ENCODE measurements at places on chromosomes 1 and 21.

GRCh38 chr1:27600498-27601175 lies 3.3 kb downstream of the AHDC1 start:
- peaks cover 24% of the 10 kb centered on the region for H3K4me1 ChIP-seq
- no peaks in the 10 kb centered on the region for H3K27me3 ChIP-seq
- DNase-seq, result peak; percentile 85
- H3K4me3 ChIP-seq, result no peak overlapping the region

- H3K27ac ChIP-seq, result no peak overlapping the region
- no peaks in the 10 kb centered on the region for H3K27me3 ChIP-seq
- no peaks in the 10 kb centered on the region for H3K36me3 ChIP-seq
Observed at GRCh38 chr1:239539051-239539450, 152.7 kb downstream of the CHRM3 start.

DNA sequence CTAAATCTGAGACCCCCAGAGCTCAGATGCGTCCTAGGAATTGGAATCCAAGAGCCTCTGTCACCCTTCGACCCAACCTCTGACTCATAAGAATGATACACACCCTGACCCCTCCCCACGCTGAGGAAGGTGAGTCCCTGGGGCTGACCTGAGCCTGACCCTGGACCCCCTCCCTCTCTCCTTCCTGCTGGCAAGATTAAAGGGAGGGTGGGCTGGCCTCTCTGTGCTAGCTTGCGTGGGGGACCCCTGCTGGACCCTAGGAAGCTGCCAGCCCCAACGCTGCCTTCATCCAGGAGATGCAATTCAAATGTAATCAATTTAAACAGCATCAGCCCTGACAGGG lies 627 bp downstream of the PLEKHA6 start:
- H3K27me3 ChIP-seq, result no peaks in the 10 kb centered on the region
- H3K27ac ChIP-seq, result no peak overlapping the region
- peak overlapping the region; percentile 70 for H3K4me3 ChIP-seq
- peaks cover 3% of the 10 kb centered on the region for H3K4me1 ChIP-seq

- no peaks in the 10 kb centered on the region for H3K27me3 ChIP-seq
- no peak overlapping the region for H3K4me3 ChIP-seq
- no peak overlapping the region for H3K27ac ChIP-seq
- DNase-seq, result no peak
Observed at GRCh38 chr1:235483090-235483489, 21.2 kb downstream of the B3GALNT2 start.

- no peaks in the 10 kb centered on the region for H3K36me3 ChIP-seq
- no peak overlapping the region for H3K4me3 ChIP-seq
- no peaks in the 10 kb centered on the region for H3K4me1 ChIP-seq
- no peak for DNase-seq
- H3K27me3 ChIP-seq, result no peaks in the 10 kb centered on the region
Observed at GRCh38 chr1:106435269-106435668, 621.2 kb upstream of the PRMT6 start.

- H3K27me3 ChIP-seq, result peaks cover 29% of the 10 kb centered on the region
- peaks cover 3% of the 10 kb centered on the region for H3K4me1 ChIP-seq
- no peak for DNase-seq
- no peaks in the 10 kb centered on the region for H3K36me3 ChIP-seq
- H3K4me3 ChIP-seq, result no peak overlapping the region
- H3K27ac ChIP-seq, result no peak overlapping the region
Observed at GRCh38 chr21:44916965-44917364, 3.7 kb downstream of the ITGB2 start.

- no peak overlapping the region for H3K4me3 ChIP-seq
- no peaks in the 10 kb centered on the region for H3K27me3 ChIP-seq
- H3K36me3 ChIP-seq, result no peaks in the 10 kb centered on the region
- no peak for DNase-seq
Observed at GRCh38 chr1:31073044-31073443, 7.5 kb upstream of the PUM1 start.

- peak; percentile 87 for DNase-seq
- H3K27me3 ChIP-seq, result no peaks in the 10 kb centered on the region
- H3K27ac ChIP-seq, result no peak overlapping the region
- H3K4me1 ChIP-seq, result no peaks in the 10 kb centered on the region
- no peaks in the 10 kb centered on the region for H3K36me3 ChIP-seq
Observed at GRCh38 chr1:155044812-155045657, 6.1 kb upstream of the ADAM15 start.

- no peak overlapping the region for H3K4me3 ChIP-seq
- H3K27ac ChIP-seq, result no peak overlapping the region
- no peaks in the 10 kb centered on the region for H3K27me3 ChIP-seq
Observed at GRCh38 chr21:28261298-28261697, 731.4 kb downstream of the LTN1 start.

- peak overlapping the region; percentile 63 for H3K4me3 ChIP-seq
- no peaks in the 10 kb centered on the region for H3K27me3 ChIP-seq
- no peaks in the 10 kb centered on the region for H3K36me3 ChIP-seq
- DNase-seq, result peak; percentile 43
Observed at GRCh38 chr1:180911640-180912191, 981 bp upstream of the KIAA1614 start.

GRCh38 chr1:31033598-31033997 lies 31.9 kb downstream of the PUM1 start:
- no peaks in the 10 kb centered on the region for H3K27me3 ChIP-seq
- DNase-seq, result no peak
- H3K4me3 ChIP-seq, result no peak overlapping the region
- peaks cover 37% of the 10 kb centered on the region for H3K36me3 ChIP-seq

DNA sequence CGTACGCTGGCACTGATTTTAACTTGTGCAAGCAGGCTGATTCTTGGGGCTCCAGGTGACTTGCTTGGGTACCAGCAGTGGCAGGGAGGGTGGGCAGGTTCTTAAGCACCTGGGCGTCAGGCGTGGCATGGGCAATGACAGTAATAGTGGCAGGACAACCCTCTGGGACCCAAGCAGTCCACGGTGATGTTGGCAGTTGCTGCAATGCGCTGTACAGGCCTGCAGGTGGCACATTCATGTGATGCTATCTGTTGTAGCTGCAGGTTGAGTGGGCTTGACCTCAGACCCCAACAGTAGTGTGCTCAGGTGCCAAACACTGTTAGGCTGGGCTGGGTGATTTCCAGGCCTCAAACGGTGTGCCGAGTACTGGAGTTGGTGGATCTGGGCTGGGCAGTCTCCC lies 10.2 kb upstream of the OR10J4 start:
- peak; percentile 60 for DNase-seq
- H3K27ac ChIP-seq, result no peak overlapping the region
- no peaks in the 10 kb centered on the region for H3K27me3 ChIP-seq

DNA sequence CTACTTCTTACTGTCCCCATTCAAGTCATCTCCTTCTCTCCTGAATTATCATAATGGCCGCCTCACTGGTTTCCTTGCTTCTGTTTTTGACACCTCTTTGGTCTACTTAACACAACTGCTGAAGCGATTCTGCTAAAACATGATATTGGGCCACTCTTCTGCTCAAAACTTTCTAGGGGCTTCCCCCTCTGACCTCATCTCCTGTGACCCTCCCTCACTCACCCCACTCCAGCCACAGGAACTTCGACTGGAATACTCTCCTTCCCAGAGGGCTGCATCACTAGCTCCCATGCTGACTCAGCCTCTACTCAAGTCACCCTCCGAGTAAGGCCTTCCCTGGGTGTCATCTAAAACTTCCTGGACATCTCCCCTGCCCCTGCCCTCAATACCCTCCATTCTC lies 35.7 kb downstream of the NRIP1 start:
- no peak overlapping the region for H3K4me3 ChIP-seq
- H3K36me3 ChIP-seq, result no peaks in the 10 kb centered on the region
- H3K27me3 ChIP-seq, result no peaks in the 10 kb centered on the region
- H3K27ac ChIP-seq, result no peak overlapping the region

DNA sequence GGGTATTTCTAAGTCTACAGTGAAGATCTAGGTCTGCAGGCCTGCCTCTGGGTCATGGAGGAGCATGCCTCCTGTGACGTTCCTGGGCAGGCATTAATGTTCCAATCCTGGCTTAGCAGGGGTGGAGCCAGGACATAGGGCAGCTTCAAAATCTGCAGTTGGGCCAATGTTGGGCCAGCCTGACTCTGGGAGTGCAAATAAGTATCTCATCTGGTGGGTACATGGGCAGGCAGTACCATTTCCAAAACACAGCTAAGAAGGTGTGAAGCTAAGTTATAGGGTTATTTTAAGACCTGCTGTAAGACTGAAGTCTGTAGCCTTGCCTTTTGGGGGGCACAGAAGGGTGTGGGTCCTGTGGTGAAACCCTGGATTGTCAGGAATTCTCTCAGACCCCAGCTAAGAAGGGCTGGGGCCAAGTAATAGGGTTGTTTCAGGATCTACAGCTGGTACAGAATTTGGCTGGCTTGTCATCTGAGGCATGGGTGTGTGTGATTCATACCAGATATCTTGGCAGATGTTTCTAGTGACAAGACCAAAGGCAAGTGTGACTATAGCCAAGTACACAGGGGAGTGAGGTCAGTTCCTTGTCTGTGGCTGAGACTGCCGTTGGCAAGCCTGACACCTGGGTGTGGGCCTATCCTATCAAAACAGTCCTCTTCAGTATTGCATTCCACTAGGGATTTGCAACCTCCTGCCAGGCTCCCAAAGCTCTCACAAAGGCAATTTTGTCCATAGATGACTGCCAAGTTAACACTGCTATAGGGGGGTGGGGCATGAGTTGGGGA lies 468.7 kb upstream of the B3GALT2 start:
- no peak overlapping the region for H3K4me3 ChIP-seq
- H3K27me3 ChIP-seq, result no peaks in the 10 kb centered on the region
- H3K36me3 ChIP-seq, result peaks cover 2% of the 10 kb centered on the region

- peaks cover 4% of the 10 kb centered on the region for H3K36me3 ChIP-seq
- peak overlapping the region; percentile 83 for H3K4me3 ChIP-seq
- DNase-seq, result no peak
- peaks cover 5% of the 10 kb centered on the region for H3K4me1 ChIP-seq
- H3K27me3 ChIP-seq, result no peaks in the 10 kb centered on the region
Observed at GRCh38 chr1:65069011-65069565, 78.9 kb upstream of the AK4 start.

GRCh38 chr1:223331301-223331700 lies 32.7 kb downstream of the SUSD4 start:
- no peak for DNase-seq
- no peaks in the 10 kb centered on the region for H3K4me1 ChIP-seq
- no peaks in the 10 kb centered on the region for H3K36me3 ChIP-seq
- H3K4me3 ChIP-seq, result no peak overlapping the region

DNA sequence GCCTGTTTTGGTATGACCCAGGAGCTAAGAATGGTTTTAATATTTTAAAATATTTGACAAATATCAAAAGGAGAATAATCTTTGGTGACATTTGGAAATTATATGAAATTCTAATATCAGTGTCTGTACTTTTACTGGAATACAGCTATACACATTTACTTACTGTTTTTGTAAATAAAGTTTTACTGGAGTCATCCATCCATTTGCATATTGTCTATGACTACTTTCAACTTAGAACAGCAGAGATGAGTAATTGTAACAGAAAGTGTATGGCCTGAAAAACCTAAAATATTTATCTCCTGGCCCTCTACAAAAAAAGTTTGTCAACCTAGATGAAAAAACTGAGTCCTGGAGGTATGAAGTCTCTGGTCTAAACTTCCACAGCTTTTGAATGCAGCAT lies 5.8 kb upstream of the MAP3K7CL start:
- H3K27me3 ChIP-seq, result no peaks in the 10 kb centered on the region
- no peak overlapping the region for H3K27ac ChIP-seq
- DNase-seq, result no peak
- H3K4me1 ChIP-seq, result no peaks in the 10 kb centered on the region
- no peaks in the 10 kb centered on the region for H3K36me3 ChIP-seq

DNA sequence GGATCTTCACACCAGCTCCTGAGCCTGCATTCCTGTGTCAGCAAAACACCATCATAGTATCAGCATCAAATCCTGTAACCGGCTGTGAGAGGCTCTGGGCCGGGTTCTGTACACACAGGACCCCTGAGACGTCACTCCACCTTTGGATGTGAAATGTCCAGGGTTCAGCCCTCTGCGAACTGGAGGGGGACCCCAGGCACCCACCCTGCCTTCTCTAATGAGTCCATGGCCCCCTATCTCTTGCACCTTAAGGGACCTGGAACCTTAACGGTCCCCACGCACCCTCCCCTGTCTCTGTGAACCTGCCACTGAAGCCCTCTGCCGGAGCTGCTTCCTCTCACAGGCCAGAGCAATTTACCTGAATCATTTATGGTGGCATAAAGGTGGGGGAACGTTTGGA lies 257.8 kb downstream of the NPHP4 start:
- no peaks in the 10 kb centered on the region for H3K36me3 ChIP-seq
- no peak overlapping the region for H3K4me3 ChIP-seq
- DNase-seq, result no peak
- H3K27ac ChIP-seq, result no peak overlapping the region
- no peaks in the 10 kb centered on the region for H3K4me1 ChIP-seq

DNA sequence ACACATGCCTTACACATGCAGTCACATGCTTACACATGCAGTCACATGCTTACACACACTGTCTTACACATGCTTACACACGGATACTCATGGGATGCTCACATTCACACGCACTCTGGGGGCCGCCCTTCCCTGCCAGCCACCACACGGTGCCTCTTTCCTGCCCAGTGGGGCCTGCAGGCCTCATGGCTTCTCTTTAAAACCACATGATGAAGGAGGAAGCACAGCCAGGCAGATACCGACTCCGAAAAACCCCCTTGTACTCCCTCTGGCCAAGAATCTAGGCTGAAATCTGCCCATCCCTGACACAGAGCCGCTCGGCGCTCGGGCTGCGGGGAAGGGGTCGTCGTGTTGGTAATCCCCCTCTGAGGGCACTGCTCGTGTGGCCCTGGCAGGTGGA lies 113.0 kb downstream of the PRDM16 start:
- H3K4me1 ChIP-seq, result no peaks in the 10 kb centered on the region
- no peaks in the 10 kb centered on the region for H3K27me3 ChIP-seq
- H3K27ac ChIP-seq, result no peak overlapping the region
- DNase-seq, result no peak
- no peak overlapping the region for H3K4me3 ChIP-seq
- no peaks in the 10 kb centered on the region for H3K36me3 ChIP-seq

DNA sequence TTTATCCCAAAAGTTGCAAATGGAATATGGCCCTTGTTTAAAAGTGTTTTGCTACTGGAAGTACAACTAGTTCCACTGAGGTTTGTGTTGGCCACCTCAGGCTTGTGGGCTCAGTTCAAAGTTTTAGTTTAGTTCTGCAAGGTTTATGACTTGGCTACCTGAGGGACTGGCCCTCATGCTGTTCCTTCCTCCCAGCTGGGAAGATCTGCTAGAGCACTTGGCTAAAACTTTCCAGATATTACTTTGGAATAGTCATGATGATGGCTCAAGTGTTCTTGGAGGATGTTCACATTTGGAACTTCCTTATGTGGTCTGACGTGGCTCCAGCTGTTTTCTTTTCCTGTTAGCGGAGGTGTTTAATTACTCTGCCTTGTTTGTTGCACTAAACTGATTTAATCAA lies 110.2 kb upstream of the IVNS1ABP start:
- no peak overlapping the region for H3K27ac ChIP-seq
- H3K4me1 ChIP-seq, result no peaks in the 10 kb centered on the region
- no peaks in the 10 kb centered on the region for H3K27me3 ChIP-seq
- H3K36me3 ChIP-seq, result no peaks in the 10 kb centered on the region

- peaks cover 8% of the 10 kb centered on the region for H3K36me3 ChIP-seq
- no peak for DNase-seq
- no peaks in the 10 kb centered on the region for H3K4me1 ChIP-seq
- H3K27me3 ChIP-seq, result no peaks in the 10 kb centered on the region
Observed at GRCh38 chr1:145750426-145750825, 31.1 kb downstream of the CD160 start.

GRCh38 chr1:39076127-39076798 lies 50.1 kb downstream of the NDUFS5 start:
- no peak overlapping the region for H3K27ac ChIP-seq
- no peak for DNase-seq
- H3K4me3 ChIP-seq, result no peak overlapping the region
- no peaks in the 10 kb centered on the region for H3K4me1 ChIP-seq

- H3K27ac ChIP-seq, result no peak overlapping the region
- H3K4me3 ChIP-seq, result no peak overlapping the region
- no peaks in the 10 kb centered on the region for H3K4me1 ChIP-seq
- no peak for DNase-seq
Observed at GRCh38 chr1:151478140-151478812, 19.0 kb upstream of the POGZ start.
